ENCODE measurements at places on chromosomes 7 and 10. TPM values are rescaled to one million over a fixed set of nuclear protein-coding genes. Genes with fewer than 3 reads are reported as not detected.

- no peak overlapping the region for H3K27ac ChIP-seq
- H3K4me3 ChIP-seq, result no peak overlapping the region
- DNase-seq, result no peak
- no peaks in the 10 kb centered on the region for H3K4me1 ChIP-seq
- peaks cover 8% of the 10 kb centered on the region for H3K27me3 ChIP-seq
These were observed 192.2 kb downstream of the ELAPOR2 start for GRCh38 chr7:86867163-86867762.

- no peak overlapping the region for H3K27ac ChIP-seq
- peaks cover 20% of the 10 kb centered on the region for H3K4me1 ChIP-seq
- no peaks in the 10 kb centered on the region for H3K27me3 ChIP-seq
These were observed 83.7 kb downstream of the USP6NL start for GRCh38 chr10:11527691-11528255.

The TAS2R41 gene
- total RNA-seq, result not detected

GRCh38 chr7:140679186-140679585, 6.4 kb downstream of the ADCK2 start:
- no peaks in the 10 kb centered on the region for H3K27me3 ChIP-seq
- no peak overlapping the region for H3K27ac ChIP-seq
- DNase-seq, result no peak
- H3K4me1 ChIP-seq, result peaks cover 27% of the 10 kb centered on the region
- peaks cover 36% of the 10 kb centered on the region for H3K36me3 ChIP-seq

The FLNC gene
- 0.02 TPM for total RNA-seq

DNA sequence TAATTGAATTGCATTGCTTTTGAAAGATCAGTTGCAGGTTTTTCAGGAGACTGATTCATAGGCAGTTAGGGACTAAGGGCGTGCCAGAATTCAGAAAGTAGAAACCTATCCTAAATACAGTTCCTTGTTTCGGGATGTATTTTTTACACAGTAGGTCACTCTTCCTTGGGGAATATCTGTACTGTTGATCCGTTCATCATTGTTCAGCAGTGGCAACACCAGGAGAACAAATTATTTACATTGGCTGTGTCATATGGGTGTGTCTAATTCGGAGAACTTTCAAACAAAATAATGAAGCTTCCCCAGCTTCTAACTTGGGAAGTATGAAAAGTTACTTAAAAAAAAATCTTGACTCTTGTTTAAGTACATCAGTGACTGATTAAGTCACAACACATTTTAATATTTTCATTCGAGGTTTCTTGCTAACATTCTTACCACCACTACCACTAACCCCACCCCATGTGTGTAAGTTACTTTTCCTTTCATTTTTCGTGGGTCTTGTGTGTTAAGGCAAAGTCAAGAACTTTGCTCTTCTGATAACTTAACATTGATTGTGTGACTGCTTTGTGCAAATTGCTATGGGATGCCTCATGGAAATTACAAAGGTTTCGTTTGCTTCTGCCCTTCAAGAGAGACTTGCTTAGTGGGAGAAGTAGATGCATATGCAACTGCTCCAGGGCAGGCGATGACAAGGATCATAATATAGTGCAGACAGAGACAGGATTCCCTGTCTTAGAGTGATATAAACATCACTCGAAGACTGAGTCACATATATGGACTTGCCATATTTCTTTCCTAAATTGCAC, 43.8 kb upstream of the RPA3 start:
- H3K4me3 ChIP-seq, result peak overlapping the region; percentile 83
- H3K4me1 ChIP-seq, result peaks cover 34% of the 10 kb centered on the region
- DNase-seq, result no peak
- no peaks in the 10 kb centered on the region for H3K27me3 ChIP-seq
- H3K36me3 ChIP-seq, result no peaks in the 10 kb centered on the region
- peak overlapping the region; percentile 76 for H3K27ac ChIP-seq

GRCh38 chr10:12509016-12509793, 159.9 kb downstream of the CAMK1D start:
- no peak overlapping the region for H3K27ac ChIP-seq
- H3K36me3 ChIP-seq, result no peaks in the 10 kb centered on the region
- DNase-seq, result peak; percentile 35
- no peak overlapping the region for H3K4me3 ChIP-seq
- H3K27me3 ChIP-seq, result no peaks in the 10 kb centered on the region

The ELMO1 gene
- 129 TPM for total RNA-seq

The SLC26A5 gene
- total RNA-seq, result not detected

The SYT15B gene
- not detected for total RNA-seq

GRCh38 chr10:13865758-13866491, 279.2 kb downstream of the PRPF18 start:
- peaks cover 20% of the 10 kb centered on the region for H3K4me1 ChIP-seq
- DNase-seq, result no peak
- no peak overlapping the region for H3K4me3 ChIP-seq
- no peak overlapping the region for H3K27ac ChIP-seq
- no peaks in the 10 kb centered on the region for H3K36me3 ChIP-seq
- no peaks in the 10 kb centered on the region for H3K27me3 ChIP-seq

The CASTOR2 gene
- total RNA-seq, result 2.1 TPM

The RARRES2 gene
- not detected for total RNA-seq

- no peak for DNase-seq
- H3K4me1 ChIP-seq, result peaks cover 42% of the 10 kb centered on the region
- H3K27ac ChIP-seq, result peak overlapping the region; percentile 43
- H3K27me3 ChIP-seq, result no peaks in the 10 kb centered on the region
These were observed 8.9 kb downstream of the AKR1E2 start for GRCh38 chr10:4834898-4835405.

- peaks cover 1% of the 10 kb centered on the region for H3K4me1 ChIP-seq
- H3K27me3 ChIP-seq, result peaks cover 12% of the 10 kb centered on the region
- no peak overlapping the region for H3K4me3 ChIP-seq
- no peak for DNase-seq
These were observed 177.3 kb upstream of the PPP2R2D start for GRCh38 chr10:131723297-131724168.

GRCh38 chr7:45162311-45162845, 4.8 kb downstream of the RAMP3 start:
- H3K36me3 ChIP-seq, result no peaks in the 10 kb centered on the region
- DNase-seq, result no peak
- H3K27me3 ChIP-seq, result peaks cover 11% of the 10 kb centered on the region
- no peak overlapping the region for H3K27ac ChIP-seq

DNA sequence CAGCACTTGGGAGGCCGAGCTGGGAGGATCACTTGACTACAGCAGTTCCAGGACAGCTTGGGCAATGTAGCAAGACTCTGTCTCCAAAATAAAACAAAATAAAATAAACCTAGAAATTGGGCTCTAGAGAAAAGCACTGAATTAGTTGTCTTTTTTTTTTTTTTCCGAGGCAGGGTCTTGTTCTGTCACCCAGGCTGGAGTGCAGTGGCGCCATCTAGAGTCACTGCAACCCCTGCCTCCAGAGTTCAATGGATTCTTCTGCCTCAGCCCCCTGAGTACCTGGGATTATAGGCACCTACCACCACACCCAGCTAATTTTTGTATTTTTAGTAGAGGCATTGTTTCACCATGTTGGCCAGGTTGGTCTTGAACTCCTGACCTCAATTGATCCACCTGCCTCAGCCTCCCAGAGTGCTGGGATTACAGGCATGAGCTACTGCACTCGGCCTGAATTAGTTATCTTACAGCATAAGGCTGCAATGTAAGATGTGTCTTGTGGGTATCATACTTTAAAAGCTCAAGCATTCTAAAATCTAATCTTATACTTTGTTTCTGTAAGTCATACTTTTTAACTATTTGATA, 12.8 kb downstream of the MEIG1 start:
- DNase-seq, result peak; percentile 70
- H3K36me3 ChIP-seq, result no peaks in the 10 kb centered on the region
- H3K4me1 ChIP-seq, result no peaks in the 10 kb centered on the region

DNA sequence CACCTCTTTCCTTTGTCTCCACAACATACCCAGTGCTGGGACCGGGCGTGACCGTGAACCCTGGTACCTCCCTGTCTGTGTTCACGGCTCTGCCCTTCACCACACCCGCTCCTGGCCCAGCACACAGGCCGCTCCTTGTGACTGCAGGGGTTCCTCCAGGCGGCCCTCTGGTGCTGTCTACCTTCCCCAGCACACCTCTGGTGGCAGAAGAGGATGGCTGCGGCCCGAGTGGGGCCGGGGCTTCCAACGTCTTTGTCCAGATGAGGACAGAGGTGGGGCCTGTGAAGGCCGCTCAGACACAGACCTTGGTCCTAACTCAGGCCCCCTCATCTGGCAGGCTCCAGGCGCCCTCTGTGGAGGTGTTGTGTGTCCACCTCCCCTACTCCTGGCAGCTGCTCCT, 55.4 kb upstream of the SGMS1 start:
- no peak overlapping the region for H3K27ac ChIP-seq
- H3K27me3 ChIP-seq, result no peaks in the 10 kb centered on the region
- no peak for DNase-seq
- no peak overlapping the region for H3K4me3 ChIP-seq

- no peak overlapping the region for H3K27ac ChIP-seq
- H3K4me3 ChIP-seq, result no peak overlapping the region
- no peaks in the 10 kb centered on the region for H3K27me3 ChIP-seq
- peaks cover 21% of the 10 kb centered on the region for H3K36me3 ChIP-seq
- H3K4me1 ChIP-seq, result no peaks in the 10 kb centered on the region
These were observed 89.0 kb downstream of the NKX6-2 start for GRCh38 chr10:132696728-132697577.

DNA sequence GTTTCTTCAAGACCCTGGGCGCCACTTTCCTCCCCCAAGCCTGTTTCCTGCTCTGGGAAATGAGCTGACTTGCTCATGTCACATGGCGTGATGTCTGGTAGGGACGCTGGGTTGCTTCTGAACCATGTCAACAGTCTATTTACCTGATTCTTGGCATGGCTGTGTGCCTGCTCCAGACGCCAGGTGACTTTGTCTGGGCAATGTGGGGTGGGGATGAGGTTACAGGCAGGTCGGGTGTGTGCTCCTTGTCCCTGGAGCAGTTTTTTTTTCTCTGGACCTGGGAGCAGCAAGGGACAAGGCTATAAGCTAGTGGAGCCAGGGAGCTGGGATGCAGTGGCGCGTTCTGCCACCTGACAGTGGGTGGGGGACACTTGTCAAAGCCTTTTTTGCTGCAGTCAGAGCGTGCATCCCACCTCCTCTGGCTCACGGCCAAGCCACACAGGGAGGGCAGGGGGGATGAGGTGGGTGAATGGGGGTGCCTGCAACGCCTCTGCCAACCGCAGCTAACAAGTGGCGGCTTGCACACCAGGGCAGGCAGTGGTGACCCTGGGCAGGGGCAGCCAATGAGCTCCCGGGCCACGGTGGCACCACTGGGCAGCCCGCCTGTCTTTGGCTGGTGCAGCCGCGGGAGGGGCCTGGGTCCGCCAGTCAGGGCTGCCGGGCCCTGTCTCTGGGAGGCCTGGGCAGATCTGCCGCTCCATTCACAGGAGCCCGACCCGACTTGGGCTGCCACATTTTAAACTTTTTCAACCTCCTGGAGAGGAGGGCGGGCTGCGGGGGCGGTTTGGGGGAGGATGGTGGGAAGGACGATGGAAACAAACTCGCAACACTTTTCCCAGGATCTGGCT, 22.9 kb downstream of the DNAJB12 start:
- peak overlapping the region; percentile 76 for H3K4me3 ChIP-seq
- H3K27me3 ChIP-seq, result peaks cover 2% of the 10 kb centered on the region
- peaks cover 87% of the 10 kb centered on the region for H3K4me1 ChIP-seq
- DNase-seq, result peak; percentile 98

GRCh38 chr10:49622426-49623425, 8.9 kb downstream of the CHAT start:
- H3K36me3 ChIP-seq, result no peaks in the 10 kb centered on the region
- H3K4me1 ChIP-seq, result no peaks in the 10 kb centered on the region
- no peak overlapping the region for H3K4me3 ChIP-seq
- no peak overlapping the region for H3K27ac ChIP-seq

The FRAT2 gene
- total RNA-seq, result 5.6 TPM

DNA sequence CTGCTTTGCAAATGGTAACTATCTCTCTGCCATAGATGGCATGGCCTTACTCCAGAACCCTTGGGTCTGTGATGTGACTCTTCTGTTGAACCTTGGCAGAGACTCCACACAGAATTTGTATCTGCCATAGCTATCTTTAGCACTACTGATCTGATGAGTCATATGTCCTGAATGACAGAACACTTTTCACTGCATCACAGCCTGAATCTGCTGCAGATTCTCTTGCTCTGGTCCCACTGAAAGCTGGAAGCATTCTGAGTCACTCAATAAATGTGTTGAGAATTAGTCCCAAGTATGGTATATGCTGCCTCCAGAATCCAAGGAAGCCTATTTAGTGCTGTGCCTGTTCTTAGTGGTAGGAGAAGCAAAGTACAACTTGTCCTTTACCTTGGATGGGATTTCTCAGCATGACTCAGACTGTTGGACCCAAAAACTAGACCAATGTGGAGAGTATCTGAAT, 39.5 kb upstream of the ANKRD1 start:
- peak; percentile 6 for DNase-seq
- no peak overlapping the region for H3K27ac ChIP-seq
- H3K36me3 ChIP-seq, result no peaks in the 10 kb centered on the region
- H3K4me3 ChIP-seq, result no peak overlapping the region
- no peaks in the 10 kb centered on the region for H3K27me3 ChIP-seq
- no peaks in the 10 kb centered on the region for H3K4me1 ChIP-seq

The SPDYE2B gene
- 0.19 TPM for total RNA-seq

DNA sequence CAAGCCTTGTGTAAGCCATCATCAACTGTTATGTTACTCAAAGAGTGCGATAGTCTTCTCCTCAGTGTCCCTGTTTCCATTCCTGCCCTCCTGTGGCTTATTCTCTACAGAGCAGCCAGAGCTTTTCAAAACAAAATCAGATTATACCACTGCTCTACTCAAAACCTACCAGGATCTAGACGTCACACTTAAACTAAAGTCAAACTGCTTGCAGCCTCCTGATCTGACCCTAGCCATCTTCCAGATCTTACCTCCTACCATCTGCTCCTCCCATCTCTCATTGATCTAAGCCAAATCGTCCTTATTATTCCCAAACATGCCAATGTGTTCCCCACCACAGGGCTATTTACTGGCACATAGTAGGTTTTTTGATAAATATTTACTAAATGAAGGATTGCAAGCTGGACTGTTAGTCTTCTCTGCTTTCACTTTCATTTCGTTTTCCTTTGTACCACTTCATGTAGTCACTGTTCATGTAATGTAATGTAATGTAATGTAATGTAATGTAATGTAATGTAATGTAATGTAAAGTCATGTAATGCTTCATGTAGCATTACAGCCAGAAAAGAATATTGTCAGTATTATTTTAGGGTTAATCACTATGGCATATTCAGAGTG, 116.1 kb downstream of the GPR37 start:
- no peak overlapping the region for H3K27ac ChIP-seq
- no peak for DNase-seq
- no peak overlapping the region for H3K4me3 ChIP-seq

Measured in activated naive CD4-positive, alpha-beta T cell treated with anti-CD3 and anti-CD28 coated beads for 36 hours (primary cell).